ENCODE measurements at places on chromosomes 13 and 19. TPM values are rescaled to one million over a fixed set of nuclear protein-coding genes. Genes with fewer than 3 reads are reported as not detected.

The SLITRK6 gene
- total RNA-seq = 0.60 TPM

The NKG7 gene
- total RNA-seq = 3.0 TPM

The AMER2 gene
- total RNA-seq = not detected

The TNFRSF19 gene
- 28.0 TPM for total RNA-seq

The ZNF534 gene
- total RNA-seq = 0.44 TPM

The MAN2B1 gene
- total RNA-seq = 16.0 TPM

The KIR3DL2 gene
- total RNA-seq = not detected

- no peak for DNase-seq
Observed at GRCh38 chr13:47000165-47000564, 103.3 kb upstream of the HTR2A start.

- DNase-seq = no peak
Observed at GRCh38 chr13:21898459-21898858, 227.6 kb downstream of the FGF9 start.

DNA sequence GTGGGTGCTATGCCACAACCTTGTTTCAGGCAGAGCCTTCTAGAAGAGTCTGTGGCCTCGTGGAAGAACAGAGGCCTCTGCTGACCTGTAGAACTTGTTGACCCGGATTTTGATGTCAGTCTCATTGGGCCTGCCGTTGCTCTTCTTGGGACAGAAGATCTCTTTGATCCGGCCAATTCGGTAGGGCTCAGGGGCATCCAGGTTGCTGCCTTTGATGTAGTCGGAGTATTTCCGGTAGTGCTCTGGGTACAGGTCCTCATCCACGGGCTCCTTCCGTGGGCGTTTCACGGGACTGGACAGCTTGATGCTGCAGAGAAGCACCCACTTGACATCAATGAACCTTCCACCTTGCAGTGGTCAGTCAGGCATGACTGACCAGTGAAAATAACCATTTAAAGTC, 24.0 kb upstream of the EIF3G start:
- DNase-seq = no peak

GRCh38 chr19:7349231-7349591, 474 bp downstream of the ARHGEF18 start:
- DNase-seq = no peak

GRCh38 chr13:87894059-87894458, 222.9 kb downstream of the SLITRK5 start:
- no peak for DNase-seq

DNA sequence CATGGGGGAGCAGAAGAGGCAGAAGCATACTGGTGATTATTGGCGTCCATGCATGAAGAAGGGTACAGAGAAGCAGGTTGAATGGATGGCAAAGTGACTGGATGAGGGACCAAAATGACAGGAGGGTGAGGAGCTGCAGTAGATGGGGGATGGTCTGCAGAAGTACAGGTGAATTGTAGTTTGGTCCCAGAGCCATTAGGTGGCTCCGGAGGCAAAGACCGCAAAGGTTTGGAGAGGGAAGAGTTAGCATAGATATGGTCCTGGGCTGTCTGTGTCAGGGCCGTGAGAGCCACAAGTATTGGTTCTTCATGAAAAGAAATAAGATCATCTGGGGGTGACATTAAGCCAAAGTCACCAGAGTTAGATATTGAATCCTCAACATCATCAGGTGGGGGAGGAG, 59.0 kb upstream of the ZNF726 start:
- DNase-seq = no peak

GRCh38 chr19:10690341-10690781, 10.9 kb upstream of the QTRT1 start:
- no peak for DNase-seq

GRCh38 chr19:47609906-47610894, 1.3 kb downstream of the BICRA start:
- peak; percentile 47 for DNase-seq

GRCh38 chr13:36147330-36147729, 16.1 kb upstream of the DCLK1 start:
- no peak for DNase-seq

GRCh38 chr19:55621205-55621672, 3.1 kb downstream of the ZNF784 start:
- DNase-seq = no peak

DNA sequence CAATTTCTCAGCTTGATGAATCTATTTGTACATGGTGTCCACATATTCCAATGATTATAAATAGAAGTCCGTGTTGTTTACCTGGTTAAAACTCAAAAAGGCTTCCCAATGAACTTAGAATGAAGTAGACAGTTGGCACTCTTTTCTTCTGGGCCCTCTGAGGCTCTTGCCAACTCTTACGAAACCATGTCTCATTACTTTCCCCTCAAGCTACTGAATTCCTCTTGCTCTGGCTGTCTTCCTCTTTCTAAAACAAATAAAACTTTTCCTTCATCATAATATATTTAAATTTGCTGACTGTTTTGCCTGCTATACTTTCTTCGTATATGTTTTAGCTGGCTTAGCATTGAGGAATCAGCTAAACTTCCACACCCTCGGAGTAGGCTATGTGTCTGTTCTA, 139.7 kb downstream of the SLITRK6 start:
- DNase-seq = no peak

GRCh38 chr13:22176968-22177520, 506.2 kb downstream of the FGF9 start:
- no peak for DNase-seq

GRCh38 chr13:50766013-50766412, 77.5 kb downstream of the DLEU7 start:
- DNase-seq = no peak

DNA sequence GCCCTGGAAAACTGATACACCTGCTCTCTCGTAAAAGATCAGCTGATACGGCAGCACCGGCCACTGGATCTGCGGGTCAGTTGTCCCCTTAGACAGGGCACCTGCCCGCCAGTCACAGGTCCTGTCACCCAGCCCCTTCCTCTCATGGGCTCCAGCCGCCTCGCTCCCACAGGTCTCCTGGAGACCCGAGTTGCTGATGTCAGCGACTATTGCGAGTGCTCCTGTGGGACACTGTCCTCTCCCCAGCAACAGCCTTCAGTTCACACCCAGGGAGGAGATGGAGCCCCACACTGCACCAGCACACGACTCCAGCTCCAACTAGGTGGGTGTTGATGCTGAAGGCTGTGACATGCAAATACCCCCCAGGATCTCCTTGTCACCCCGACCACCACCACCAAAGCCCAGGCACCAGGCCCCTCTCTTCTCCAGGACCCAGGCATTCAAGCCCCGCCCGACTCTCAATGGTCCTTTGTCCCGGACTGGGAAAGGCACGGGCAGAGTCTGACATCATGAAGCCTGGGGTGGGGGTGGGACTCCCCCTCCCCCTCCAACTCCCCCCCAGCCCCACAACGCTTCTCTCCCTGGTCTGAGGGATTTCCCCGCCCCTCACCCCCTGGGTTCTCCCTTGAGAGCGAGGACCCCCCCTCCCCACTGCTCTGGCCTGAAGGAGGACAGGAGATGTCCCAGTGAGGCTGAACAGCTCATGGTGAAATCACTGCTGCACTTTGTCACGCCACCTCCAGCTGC, 1.4 kb upstream of the MAG start:
- no peak for DNase-seq

DNA sequence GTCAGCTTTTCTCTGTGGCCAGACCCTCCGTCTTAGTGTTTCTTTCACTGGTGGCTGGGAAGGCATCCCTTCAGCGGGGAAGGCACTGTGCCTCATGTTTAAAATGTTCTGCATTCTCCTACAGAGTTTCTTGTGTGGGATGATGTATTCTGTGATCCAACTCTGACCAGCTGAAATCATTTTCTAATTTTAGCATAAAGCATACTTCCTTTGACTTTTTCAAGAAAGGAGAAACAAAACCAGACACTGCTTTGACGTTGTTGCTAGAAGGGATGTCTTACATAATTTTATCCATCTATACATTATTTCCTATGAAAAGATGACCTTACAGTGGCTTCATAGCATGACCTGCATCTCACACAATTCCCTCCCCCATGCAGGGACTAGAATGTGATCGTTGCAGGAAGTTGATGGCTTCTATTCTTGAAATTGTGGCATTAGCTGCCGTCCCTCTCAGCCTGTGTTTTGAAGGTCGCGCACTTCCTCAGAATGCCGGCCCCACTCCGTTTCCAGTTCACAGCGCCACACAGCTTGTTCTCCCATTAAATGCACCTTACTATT, 38.6 kb upstream of the TEX29 start:
- DNase-seq = no peak

- DNase-seq = no peak
Observed at GRCh38 chr13:48738311-48738710, 84.6 kb downstream of the CYSLTR2 start.

- DNase-seq = no peak
Observed at GRCh38 chr13:99310382-99311031, 3.3 kb upstream of the GPR183 start.

GRCh38 chr19:35320065-35320713, 8.8 kb upstream of the CD22 start:
- peak; percentile 43 for DNase-seq

DNA sequence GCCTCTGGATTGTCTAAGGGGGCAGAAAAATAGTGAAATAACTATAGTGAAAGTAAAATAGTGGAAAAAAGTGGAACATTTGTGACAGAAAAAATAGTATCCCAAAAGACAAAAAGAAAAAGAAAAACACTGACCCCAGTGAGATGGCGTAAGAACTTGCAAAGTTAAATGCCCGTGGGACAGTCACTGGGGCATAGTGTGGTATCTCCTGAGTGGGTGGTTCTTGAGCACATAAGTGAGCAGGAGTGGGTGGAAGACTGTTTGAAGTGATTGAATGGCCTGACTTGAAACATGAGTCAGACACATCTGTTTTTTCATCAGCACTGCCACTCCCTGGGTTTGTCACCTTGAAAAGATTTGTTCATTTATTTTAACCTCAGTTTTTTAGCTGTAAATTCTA, 2.5 kb downstream of the ZNF430 start:
- DNase-seq = no peak

All from heart left ventricle (tissue), 16 donors.